Naive thymus-derived CD4-positive, alpha-beta T cell (primary cell): ENCODE measurements at places on chromosomes 4 and X.

- no peak for DNase-seq
Measured at GRCh38 chrX:96576368-96576767, 108.3 kb upstream of the DIAPH2 start.

GRCh38 chr4:104750008-104750407, 255.3 kb upstream of the CXXC4 start:
- DNase-seq, result no peak

GRCh38 chr4:23134331-23134730, 441.6 kb downstream of the GBA3 start:
- no peak for DNase-seq

GRCh38 chr4:92198711-92199110, 105.1 kb upstream of the GRID2 start:
- DNase-seq, result no peak

DNA sequence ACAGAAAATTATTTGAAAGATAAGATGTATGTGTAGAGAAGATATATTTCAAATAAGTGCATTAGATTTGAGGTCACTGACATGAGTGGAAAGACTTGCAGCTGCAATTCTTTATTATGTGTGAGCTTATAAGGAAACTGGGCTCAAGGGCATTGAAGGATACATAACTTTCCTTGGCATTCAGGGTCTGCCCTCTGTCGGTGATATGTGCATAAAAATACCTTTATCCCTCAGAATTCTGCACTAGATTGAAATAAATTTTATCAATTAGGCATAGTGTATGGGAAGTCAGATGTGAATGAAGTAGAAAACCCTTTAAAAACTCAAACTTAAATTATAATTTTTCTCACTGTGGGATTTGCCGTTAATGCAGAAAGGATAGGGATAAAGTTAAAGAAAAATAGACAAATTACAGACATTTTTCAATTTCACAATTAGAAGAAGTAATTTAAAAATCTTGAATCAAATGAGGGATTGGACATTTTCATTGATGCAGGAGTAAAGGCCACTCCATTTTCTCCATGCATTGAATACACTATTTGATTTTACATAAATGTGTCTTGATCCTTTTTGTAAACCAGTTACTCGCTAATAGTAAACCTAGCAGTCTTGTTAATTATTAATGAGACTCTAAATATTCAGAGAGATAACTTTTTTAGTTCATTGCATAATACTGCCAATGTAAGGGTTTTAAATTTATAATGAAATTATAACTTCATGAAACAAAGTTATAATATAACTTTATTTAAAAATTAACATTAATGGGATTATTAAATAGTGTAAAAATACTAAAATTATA, 21.0 kb upstream of the ETNPPL start:
- no peak for DNase-seq

- no peak for DNase-seq
Measured at GRCh38 chrX:17187136-17187756, 187.8 kb upstream of the NHS start.
